T-helper 17 cell (primary cell): ENCODE measurements at places on chromosomes 5 and 9.
A peak's percentile ranks its signal among the peaks of the same experiment; 100 is the strongest.

- no peak within 1 kb of the TSS for H3K4me3 ChIP-seq
- no peak for DNase-seq
- peaks cover 56% of the 10 kb centered on the region for H3K27me3 ChIP-seq
- H3K27ac ChIP-seq = no peak within 1 kb of the TSS
- H3K4me1 ChIP-seq = no peaks in the 10 kb centered on the region
These were observed at the start of gene UGT3A1 for GRCh38 chr5:35990941-35991611. TSS of gene UGT3A1 (minus strand) at chr5:35991390. CDS start at chr5:35991240, 150 bp downstream.

DNA sequence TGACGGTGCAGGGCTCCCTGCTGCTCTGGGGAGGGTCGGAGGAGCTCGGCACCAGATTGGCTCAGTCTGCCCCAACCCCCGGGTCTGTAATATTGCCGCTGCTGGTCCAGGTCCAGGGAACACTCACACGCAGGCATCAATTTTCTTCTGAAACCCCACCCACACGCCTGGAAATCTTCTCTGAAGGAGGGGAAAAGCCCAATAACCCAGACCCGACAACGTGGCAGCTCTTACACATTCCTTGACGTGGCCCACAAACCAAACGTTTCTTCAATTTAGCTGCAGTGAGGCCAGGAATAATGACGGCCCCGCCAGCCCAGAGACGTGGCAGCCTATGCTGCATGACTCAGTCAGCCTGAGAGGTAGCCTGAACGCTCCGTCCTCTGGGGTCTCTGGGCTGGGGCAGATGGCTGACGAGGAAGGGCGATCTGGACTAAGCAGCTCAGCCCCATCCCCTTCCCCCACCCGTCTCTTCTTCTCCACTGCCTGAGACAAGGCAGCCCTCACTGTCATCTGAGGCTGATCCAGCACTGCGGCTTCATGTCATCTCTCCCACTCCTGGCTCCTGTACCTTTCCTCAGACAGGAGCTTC, 9.9 kb upstream of the SPARC start:
- peaks cover 5% of the 10 kb centered on the region for H3K4me1 ChIP-seq
- H3K27me3 ChIP-seq = peaks cover 27% of the 10 kb centered on the region
- DNase-seq = no peak
- no peak overlapping the region for H3K4me3 ChIP-seq

- H3K36me3 ChIP-seq = no peaks in the 10 kb centered on the region
- H3K27ac ChIP-seq = no peak overlapping the region
- no peak for DNase-seq
- no peaks in the 10 kb centered on the region for H3K4me1 ChIP-seq
- no peaks in the 10 kb centered on the region for H3K27me3 ChIP-seq
These were observed 371.4 kb downstream of the TLE1 start for GRCh38 chr9:81317939-81318338.

GRCh38 chr5:157172403-157172802, 6.3 kb upstream of the GARIN3 start:
- no peaks in the 10 kb centered on the region for H3K27me3 ChIP-seq
- peak; percentile 56 for DNase-seq
- H3K4me3 ChIP-seq = peak overlapping the region; percentile 75
- peaks cover 34% of the 10 kb centered on the region for H3K4me1 ChIP-seq

DNA sequence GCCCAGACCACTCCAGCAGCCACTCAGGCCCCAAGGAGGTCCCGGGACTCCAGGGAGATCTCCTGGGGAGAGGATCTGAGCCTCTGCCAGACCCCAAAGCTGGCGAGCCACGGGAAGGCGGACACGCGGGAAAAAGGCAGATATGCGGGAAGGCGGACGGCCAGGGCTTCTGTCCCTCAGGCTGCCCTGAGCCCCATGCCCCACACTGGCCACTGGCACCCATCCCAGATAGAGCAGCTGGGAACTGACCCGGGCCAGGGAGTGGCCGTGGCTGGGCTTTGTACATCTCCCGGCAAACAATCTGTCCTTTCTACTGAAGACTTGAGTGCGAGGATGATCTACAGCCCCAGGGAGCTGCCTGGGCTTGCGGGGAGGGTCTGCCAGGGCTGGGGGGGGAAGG, 21.1 kb upstream of the NOTCH1 start:
- DNase-seq = no peak
- peaks cover 2% of the 10 kb centered on the region for H3K4me1 ChIP-seq
- H3K27ac ChIP-seq = no peak overlapping the region
- H3K36me3 ChIP-seq = no peaks in the 10 kb centered on the region

DNA sequence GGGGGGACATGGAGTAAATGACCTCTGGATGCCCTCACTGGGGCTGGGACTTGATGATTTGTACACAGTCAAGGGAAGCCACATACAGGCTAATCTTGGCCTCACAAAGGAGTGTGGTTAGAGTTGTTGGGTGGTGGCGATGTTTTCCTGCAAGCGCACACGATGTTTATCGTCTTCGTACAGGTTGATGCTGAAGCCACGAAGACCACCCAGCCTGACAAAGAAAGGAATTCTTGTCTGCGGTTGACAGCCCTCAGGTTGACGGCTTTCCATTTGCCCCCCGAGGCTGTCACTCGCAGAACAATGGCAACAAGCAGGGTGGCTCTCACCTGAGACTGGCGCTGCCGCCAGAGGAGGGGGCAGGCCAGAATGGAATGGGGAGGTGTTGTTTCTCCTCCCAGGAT, 14.1 kb upstream of the XPA start:
- H3K27me3 ChIP-seq = peaks cover 20% of the 10 kb centered on the region
- H3K36me3 ChIP-seq = no peaks in the 10 kb centered on the region
- no peak for DNase-seq
- peak overlapping the region; percentile 89 for H3K27ac ChIP-seq
- H3K4me1 ChIP-seq = peaks cover 25% of the 10 kb centered on the region

- DNase-seq = no peak
- H3K36me3 ChIP-seq = no peaks in the 10 kb centered on the region
- H3K4me3 ChIP-seq = peak overlapping the region; percentile 19
These were observed 49.0 kb downstream of the STOM start for GRCh38 chr9:121321016-121321503.

DNA sequence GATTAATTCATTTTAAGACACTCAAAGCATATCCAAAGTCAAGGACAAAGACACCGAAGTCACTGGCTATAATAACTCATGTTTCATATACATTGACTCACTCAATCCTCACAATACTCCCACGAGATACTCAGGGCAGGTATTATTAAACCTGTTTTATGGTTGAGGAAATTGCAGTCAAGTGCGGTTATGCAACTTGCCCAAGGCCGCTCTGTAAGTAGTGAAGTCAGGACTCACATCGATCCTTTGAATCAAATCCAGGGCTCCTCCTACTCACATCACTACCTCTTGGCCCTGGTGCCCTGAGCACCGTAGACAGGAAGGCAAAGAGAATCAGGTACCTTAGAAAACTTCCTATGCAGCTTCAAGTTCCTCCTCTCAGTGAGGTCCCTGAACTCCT, 87.8 kb upstream of the APC start:
- DNase-seq = no peak
- H3K27me3 ChIP-seq = peaks cover 52% of the 10 kb centered on the region
- peaks cover 3% of the 10 kb centered on the region for H3K4me1 ChIP-seq
- H3K36me3 ChIP-seq = peaks cover 5% of the 10 kb centered on the region
- H3K4me3 ChIP-seq = no peak overlapping the region

DNA sequence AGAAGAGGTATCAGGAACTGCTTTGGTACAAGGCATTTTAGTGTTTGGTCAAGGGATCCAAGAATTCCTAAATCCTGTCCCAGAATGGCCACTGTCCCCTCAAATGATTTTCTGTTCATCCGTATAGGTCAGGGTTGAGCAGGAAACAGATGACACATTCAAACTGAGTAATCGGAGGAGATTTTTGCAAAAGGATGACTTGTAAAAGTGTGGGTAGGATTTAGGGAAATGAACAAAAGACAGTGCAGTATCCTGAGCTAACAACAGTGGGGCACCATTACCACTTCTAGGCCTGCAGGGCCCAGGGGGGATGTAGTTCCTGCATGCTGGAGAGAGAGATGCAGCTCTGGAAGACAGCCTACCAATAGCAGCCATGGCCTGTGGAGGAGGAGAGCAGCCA, 290.1 kb downstream of the ZSWIM6 start:
- no peak overlapping the region for H3K27ac ChIP-seq
- H3K27me3 ChIP-seq = peaks cover 61% of the 10 kb centered on the region
- H3K4me1 ChIP-seq = peaks cover 3% of the 10 kb centered on the region
- H3K36me3 ChIP-seq = no peaks in the 10 kb centered on the region

- H3K4me3 ChIP-seq = no peak overlapping the region
- DNase-seq = no peak
- H3K4me1 ChIP-seq = no peaks in the 10 kb centered on the region
These were observed 72.1 kb upstream of the STK32A start for GRCh38 chr5:147162740-147163139.

GRCh38 chr5:124343451-124343867, 403.0 kb downstream of the ZNF608 start:
- no peak overlapping the region for H3K27ac ChIP-seq
- no peaks in the 10 kb centered on the region for H3K4me1 ChIP-seq
- H3K4me3 ChIP-seq = no peak overlapping the region
- H3K27me3 ChIP-seq = no peaks in the 10 kb centered on the region

GRCh38 chr5:93294199-93294598, 286.8 kb downstream of the NR2F1-AS1 start:
- H3K36me3 ChIP-seq = no peaks in the 10 kb centered on the region
- no peaks in the 10 kb centered on the region for H3K27me3 ChIP-seq
- H3K4me1 ChIP-seq = no peaks in the 10 kb centered on the region
- H3K27ac ChIP-seq = no peak overlapping the region
- no peak overlapping the region for H3K4me3 ChIP-seq

DNA sequence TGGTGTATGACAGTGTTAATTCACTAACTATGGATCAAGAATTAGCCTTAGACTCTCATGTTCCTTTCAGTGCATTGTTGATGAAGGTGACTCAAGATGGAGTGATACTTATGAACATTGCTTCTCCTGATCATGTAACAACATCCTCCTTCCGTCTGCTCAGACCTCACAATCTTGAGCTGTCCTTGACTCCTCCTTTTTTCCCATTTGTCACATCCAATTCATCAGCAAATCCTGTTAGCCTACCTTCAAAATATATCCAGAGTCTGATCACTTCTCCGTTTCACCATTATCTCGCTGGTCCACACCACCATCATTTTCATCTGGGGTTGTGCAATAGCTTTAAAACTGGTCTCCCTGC, 9.2 kb upstream of the SEMA6A start:
- no peak for DNase-seq
- peaks cover 55% of the 10 kb centered on the region for H3K27me3 ChIP-seq

- DNase-seq = no peak
- peaks cover 11% of the 10 kb centered on the region for H3K36me3 ChIP-seq
- H3K4me3 ChIP-seq = no peak overlapping the region
- H3K27ac ChIP-seq = no peak overlapping the region
These were observed 191.7 kb downstream of the CDK5RAP2 start for GRCh38 chr9:120388003-120388855.

DNA sequence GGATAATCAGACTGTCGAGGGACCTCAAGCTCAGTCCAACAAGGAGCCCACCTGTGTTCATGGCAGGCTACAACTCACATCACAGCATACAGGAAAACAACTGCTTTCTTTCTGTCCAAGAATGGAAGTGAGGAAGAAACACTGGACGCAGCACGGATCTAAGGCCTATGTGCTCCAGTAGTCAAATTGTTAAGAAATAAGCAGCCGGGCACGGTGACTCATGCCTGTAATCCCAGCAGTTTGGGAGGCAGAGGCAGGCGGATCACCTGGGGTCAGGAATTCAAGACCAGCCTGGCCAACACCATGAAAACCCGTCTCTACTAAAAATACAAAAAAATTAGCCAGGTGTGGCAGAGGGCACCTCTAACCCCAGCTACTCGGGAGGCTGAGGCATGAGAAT, 427.8 kb downstream of the BNC2 start:
- DNase-seq = no peak
- H3K27me3 ChIP-seq = no peaks in the 10 kb centered on the region
- no peak overlapping the region for H3K27ac ChIP-seq
- H3K4me1 ChIP-seq = no peaks in the 10 kb centered on the region
- no peak overlapping the region for H3K4me3 ChIP-seq

DNA sequence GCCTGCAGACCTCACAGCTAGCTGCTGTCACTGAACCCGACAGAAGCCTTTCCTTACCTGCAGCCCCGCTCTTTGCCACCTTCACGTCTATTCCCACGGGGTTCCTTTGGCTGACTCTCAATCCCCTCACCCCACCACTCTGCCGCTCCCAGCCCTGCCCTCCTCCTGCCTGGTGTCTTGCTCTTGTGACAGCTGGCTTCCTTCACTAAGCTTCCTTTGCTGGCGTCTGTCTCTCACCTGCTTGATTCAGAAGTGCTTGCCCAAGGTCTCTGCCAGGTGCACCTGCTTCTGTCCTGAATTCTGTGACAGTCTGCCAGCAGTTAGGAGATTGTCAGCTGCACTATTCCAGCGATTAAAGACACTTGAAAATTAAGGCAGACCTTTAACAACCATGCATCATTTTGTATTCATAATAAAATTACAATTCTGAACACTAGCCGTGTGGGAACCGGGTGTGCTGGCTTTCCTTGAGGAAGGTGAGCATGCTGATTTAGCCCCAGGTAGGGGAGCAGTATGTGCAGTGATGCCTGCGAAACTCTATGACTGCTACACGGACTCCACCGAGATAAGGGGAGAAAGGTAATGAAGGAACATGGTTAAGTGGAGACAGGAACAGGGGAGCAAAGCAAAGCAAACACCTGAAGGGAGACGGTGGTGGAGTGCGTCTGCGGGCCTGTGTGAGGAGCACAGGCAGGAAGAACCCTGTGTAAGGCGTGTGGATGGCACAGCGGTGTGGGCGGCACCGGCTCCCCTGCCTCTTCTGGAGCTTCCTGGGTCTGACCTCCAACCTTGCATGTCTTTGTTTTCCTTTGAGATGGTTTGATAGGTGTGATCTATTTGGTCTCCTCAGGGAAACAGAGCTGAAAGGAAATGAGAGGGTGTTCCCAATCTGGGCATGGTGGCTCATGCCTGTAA, 80.1 kb upstream of the CACNA1B start:
- no peak overlapping the region for H3K27ac ChIP-seq
- H3K4me3 ChIP-seq = no peak overlapping the region
- H3K27me3 ChIP-seq = no peaks in the 10 kb centered on the region
- peaks cover 17% of the 10 kb centered on the region for H3K36me3 ChIP-seq
- DNase-seq = no peak
- H3K4me1 ChIP-seq = peaks cover 8% of the 10 kb centered on the region

DNA sequence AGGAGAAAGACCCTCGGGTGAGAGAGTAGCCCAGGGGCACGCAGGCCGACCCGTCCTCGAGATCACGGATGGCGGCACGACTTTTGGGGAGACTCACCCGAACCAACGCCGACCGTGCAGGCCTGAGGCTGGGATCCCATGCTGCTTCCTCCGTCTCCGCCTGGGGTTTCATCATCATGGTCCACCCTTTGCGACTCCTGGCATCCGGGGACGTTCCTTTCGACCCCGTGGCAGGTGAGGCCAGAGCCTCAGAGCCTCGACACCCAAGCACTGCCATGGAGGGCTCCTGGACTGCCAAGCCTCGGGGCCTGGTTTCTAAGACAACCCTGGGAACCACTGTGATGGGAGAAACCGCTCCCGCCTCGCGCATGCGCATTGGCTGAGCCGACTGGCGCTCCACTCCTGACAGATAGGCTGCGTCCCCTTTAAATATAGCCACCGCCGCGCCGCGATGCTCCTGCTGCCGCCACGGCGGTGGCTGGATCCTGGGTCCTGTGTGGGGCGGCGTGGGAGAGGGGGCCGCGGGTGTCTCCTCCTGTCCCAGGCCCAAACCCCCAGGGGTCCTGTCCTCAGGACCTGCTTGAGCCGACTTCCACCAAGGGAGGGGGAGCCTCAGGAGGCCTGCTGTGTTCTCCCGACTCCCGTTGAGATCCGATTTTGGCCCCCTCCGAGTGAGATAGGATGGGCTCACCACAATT, 481.6 kb downstream of the SPATA31A7 start:
- no peaks in the 10 kb centered on the region for H3K4me1 ChIP-seq
- H3K27ac ChIP-seq = no peak overlapping the region
- no peaks in the 10 kb centered on the region for H3K27me3 ChIP-seq
- no peak overlapping the region for H3K4me3 ChIP-seq
- no peak for DNase-seq
- H3K36me3 ChIP-seq = no peaks in the 10 kb centered on the region
